ENCODE measurements at places on chromosomes 11 and 22. TPM values are rescaled to one million over a fixed set of nuclear protein-coding genes. Genes with fewer than 3 reads are reported as not detected.

Gene CYTH4
- total RNA-seq = not detected

Gene UPK3A
- total RNA-seq = not detected

Gene VPREB3
- 0.50 TPM for total RNA-seq

Gene APOL4
- 0.07 TPM for total RNA-seq

Gene AQP11
- total RNA-seq = 0.48 TPM

Gene TCN1
- 0.45 TPM for total RNA-seq

Gene MUC5AC
- total RNA-seq = not detected

Gene CCDC89
- total RNA-seq = 0.30 TPM

Gene SEC14L2
- 19.5 TPM for total RNA-seq

Gene TTC38
- total RNA-seq = 16.1 TPM

Gene MMP8
- not detected for total RNA-seq

Gene BEST1
- total RNA-seq = 0.66 TPM

Gene RBMXL2
- not detected for total RNA-seq

Gene ANO5
- 2.5 TPM for total RNA-seq

Gene DLG2
- 2.8 TPM for total RNA-seq

Gene TEX54
- not detected for total RNA-seq

Gene APOBEC3H
- total RNA-seq = 0.48 TPM

Gene SLC29A2
- total RNA-seq = 6.6 TPM

Gene MMP12
- total RNA-seq = not detected

Gene OR52N4
- not detected for total RNA-seq

Gene VPREB1
- not detected for total RNA-seq

Data from astrocyte (in vitro differentiated cells and primary cell).